CD4-positive, CD25-positive, alpha-beta regulatory T cell (primary cell): ENCODE measurements at places on chromosomes 11 and 22. TPM values are rescaled to one million over a fixed set of nuclear protein-coding genes. Genes with fewer than 3 reads are reported as not detected.

RAB38 gene
- 1.6 TPM for total RNA-seq

MUC6 gene
- total RNA-seq: not detected

IFTAP gene
- not detected for total RNA-seq

DCHS1 gene
- 2.4 TPM for total RNA-seq

CELSR1 gene
- 0.76 TPM for total RNA-seq

OR51E2 gene
- not detected for total RNA-seq

CDKN1C gene
- total RNA-seq: 4.1 TPM

OR4A16 gene
- total RNA-seq: not detected

ANO9 gene
- 153 TPM for total RNA-seq

OR2D3 gene
- not detected for total RNA-seq

FAM180B gene
- total RNA-seq: 0.27 TPM

MS4A6A gene
- total RNA-seq: 1.3 TPM

DEUP1 gene
- total RNA-seq: not detected

AQP11 gene
- total RNA-seq: not detected

ACTN3 gene
- not detected for total RNA-seq

GDPD4 gene
- total RNA-seq: not detected

SLC7A4 gene
- not detected for total RNA-seq

RNF215 gene
- total RNA-seq: 13.1 TPM

GTF2H1 gene
- total RNA-seq: 25.8 TPM

INPPL1 gene
- 101 TPM for total RNA-seq

CADM1 gene
- total RNA-seq: 6.9 TPM

WT1 gene
- total RNA-seq: not detected

H19 gene
- 0.25 TPM for total RNA-seq

ATG2A gene
- total RNA-seq: 234 TPM

OR52N5 gene
- total RNA-seq: not detected

CNGA4 gene
- total RNA-seq: 0.20 TPM

DRD4 gene
- not detected for total RNA-seq

C2CD3 gene
- 46.4 TPM for total RNA-seq

FOLR2 gene
- not detected for total RNA-seq

OR8G1 gene
- not detected for total RNA-seq

MIOX gene
- not detected for total RNA-seq

DNAJB13 gene
- total RNA-seq: not detected

KRTAP5-2 gene
- total RNA-seq: 0.35 TPM

RAG2 gene
- total RNA-seq: not detected

MEI1 gene
- 106 TPM for total RNA-seq

PIH1D2 gene
- 0.47 TPM for total RNA-seq

MPPED2 gene
- 0.96 TPM for total RNA-seq

CDCA5 gene
- 1.7 TPM for total RNA-seq

MYEOV gene
- total RNA-seq: 1.0 TPM
